MCF 10A (cell line): ENCODE measurements at places on chromosomes 5 and 9.
A peak's percentile ranks its signal among the peaks of the same experiment; 100 is the strongest.

- no peak for DNase-seq
These were observed 428.0 kb upstream of the TRPC7 start for GRCh38 chr5:136793300-136793699.

DNA sequence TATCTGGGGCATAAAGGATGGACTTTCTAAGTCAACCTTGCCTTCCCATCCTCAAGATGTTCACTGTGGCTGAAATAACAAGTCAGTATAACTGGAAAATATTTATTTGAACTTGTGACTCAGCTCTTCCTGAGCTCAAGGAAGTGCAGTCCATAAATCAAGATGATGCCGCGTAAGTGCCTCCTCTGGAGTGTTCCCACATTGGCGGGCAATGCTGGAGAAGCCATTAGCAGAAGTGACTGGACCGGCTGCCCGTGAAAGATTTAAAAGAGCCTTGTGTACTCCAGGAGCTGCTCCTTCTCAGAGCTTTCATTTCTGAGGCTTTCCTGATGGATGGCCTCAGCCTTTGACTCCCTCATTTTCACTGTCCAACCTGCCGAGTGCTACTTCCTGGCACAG, 17.4 kb downstream of the TMOD1 start:
- DNase-seq, result peak; percentile 40

- no peak for DNase-seq
These were observed 110.2 kb upstream of the ISL1 start for GRCh38 chr5:51273021-51273420.

GRCh38 chr5:96855031-96855872, 21.0 kb upstream of the ERAP2 start:
- peak; percentile 20 for DNase-seq

DNA sequence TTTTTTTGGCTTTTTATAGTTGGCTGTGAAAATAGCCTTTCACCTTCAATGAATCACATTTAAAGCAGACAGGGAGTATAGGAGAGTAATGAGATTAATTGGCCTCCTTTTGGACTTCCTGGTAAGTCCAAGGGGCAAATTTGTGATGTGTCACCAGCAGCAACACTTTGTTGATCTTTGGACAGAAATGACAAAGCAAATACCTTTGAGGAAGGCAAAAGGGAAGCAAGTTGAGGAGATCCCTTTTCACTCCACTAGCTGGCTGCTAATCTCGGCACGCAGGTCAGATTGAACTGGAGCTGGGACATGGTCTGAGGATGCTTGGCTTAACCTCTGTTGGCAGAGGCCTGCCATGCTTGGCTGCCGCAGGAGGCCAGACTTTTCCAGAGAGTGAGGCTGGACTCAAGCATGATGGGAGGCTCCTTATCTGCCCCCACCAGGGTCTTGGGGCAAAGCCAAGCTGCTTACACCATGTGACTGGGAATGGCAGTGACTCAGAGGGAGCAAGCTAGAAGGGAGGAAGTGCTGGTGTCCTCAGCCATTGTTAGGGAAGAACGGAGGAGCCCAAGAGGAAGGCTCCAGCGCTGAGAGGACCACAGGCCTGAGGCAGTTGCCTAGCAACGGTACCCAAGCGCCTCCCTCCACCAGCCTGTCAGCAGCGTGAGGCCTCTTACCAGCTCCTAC, 174.5 kb upstream of the MAP1B start:
- DNase-seq, result peak; percentile 39
